ENCODE measurements at places on chromosomes 16 and 17. TPM values are rescaled to one million over a fixed set of nuclear protein-coding genes. Genes with fewer than 3 reads are reported as not detected.

DNA sequence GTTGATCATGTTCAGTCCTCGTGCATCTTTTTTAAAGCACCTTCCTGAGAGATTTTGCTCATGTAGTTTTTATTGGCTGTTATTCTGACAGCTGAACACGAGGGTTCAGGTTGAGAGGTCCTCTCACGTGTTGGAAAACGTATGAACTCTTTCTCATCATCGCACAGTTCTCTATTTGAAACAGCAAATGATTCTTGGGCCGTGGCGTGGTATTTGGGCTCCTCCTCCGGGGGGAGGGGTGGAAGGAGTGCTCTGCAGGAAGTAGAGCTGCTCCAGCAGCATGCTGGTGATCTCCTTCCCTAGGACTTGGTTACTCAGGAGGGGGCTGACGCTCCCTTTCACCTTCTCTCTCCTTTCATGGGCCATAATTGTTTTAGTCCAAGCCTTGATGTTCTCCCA, 70.4 kb downstream of the KSR1 start:
- peak; percentile 55 for DNase-seq

GRCh38 chr17:82237083-82237745, 8.4 kb downstream of the SLC16A3 start:
- no peak for DNase-seq

DNA sequence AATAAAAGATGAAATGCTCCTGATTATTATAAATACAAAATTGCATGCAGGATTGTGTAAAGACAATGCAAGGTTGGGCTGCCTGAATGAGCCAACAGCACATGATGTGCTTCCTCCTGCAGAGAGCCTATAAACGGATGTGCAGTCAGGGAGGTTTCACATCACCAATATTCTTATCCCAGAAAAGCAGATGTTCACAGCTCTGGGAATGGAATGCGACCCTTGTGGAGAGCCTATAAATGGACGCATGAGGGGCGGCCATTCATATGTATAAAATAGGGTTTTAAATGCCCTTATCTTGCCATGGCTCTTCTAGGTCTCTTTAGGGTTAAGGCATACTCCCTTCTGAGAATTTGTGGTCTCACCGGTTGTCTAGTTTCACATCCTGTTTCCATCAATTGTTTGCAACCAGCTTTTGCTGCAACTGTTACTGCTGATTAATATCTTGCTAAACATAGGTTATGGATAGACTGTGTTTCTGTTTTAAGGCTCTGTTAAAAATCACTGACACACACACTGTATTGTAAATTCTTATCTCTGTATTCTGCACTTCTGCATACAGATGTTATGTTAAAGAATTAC, 31.9 kb downstream of the SLFN11 start:
- no peak for DNase-seq

Gene TBX4
- not detected for total RNA-seq

DNA sequence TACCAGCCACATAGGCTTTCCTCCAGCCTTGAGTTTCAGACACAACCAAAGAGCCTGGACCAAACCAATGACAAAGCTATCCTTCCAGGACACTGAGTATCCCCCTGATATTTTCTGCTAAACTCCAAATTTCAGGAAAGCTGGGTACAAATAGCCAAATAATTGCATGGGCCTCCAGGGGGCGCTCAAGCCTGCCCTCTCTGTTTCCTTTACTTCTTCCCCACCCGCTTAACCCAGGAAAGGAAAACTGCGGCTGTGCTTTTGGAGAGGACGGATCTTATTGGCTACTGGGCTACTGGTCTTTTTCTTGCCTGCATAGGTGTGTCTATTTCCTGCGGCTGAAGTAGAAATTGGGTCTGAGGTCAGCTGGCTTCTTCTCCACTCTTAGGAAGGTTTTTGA, 30.1 kb downstream of the GNGT2 start:
- peak; percentile 51 for DNase-seq

- DNase-seq, result no peak
Observed at GRCh38 chr16:11744075-11744470, 1.4 kb upstream of the TXNDC11 start.

Measured in activated naive CD8-positive, alpha-beta T cell treated with anti-CD3 and anti-CD28 coated beads for 36 hours (primary cell).